Astrocyte of the spinal cord (primary cell): ENCODE measurements at places on chromosomes 4 and X.

DNA sequence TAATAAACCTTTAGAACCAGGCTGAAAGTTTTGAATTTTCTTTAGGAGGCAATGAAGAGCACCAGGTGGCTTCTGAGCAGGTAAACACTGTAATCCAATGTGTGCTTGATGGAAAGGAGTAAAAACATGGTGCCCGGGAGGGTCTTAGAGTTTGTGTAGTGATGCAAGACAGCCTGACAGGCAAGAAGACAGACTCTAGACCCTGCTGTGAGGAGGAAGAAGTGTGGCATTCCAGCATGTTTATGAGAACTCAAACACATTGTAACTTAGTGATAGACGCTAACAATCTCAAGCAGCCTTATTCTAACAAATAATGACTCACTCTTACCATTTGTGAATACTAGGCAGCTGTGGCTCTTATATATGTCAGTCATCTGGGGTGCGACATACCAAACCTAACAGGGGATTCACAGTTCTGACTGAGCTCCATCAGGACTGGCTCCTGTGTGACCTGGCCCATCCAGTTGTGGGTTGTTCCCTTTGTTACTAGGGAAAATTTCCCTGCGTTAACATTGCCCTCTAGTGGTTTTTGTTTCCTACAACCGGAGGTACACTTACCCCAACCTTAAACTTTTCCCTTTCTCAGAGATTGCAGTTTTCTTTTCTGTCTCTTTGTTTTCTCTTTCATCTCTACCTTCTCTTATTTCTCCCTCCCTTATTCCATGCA is 53.8 kb downstream of the VSIG4 start:
- DNase-seq: peak; percentile 36

DNA sequence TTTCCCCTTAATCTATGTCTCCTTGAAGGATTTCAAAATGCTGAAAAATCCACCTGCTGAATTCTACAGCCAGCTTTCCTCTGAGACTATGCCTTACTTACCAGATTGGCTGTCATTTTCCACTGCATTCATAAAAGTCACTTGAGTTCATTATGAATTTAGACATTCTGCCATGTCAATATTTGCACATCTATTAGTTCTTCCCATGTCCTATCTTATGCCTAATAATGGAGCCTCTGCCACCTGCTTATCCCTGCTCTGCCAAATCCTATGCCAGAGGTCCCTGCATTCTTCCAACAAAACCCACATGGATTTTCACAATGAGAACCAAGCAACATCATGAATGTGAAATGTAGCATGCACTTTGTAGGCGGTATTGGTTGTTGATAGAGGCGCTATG is 42.6 kb downstream of the GASK1B start:
- no peak for DNase-seq

DNA sequence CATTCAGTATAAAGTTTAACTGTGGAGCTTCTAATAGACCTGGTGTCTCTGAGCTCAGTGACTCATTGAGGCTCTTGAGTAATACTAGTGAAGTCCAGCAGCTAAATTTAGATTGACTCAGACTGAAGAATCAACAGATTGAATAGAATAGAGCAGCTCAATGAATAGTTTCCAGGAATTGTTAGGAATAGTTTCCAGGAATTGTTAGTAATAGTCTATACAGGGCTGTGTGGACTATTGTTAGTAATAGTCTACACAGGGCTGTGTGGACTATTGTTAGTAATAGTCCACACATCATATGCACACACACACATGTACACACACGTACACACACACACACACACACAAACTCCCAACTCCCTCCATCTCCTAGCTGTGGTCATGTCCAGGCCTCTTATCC is 3.0 kb downstream of the GIMD1 start:
- peak; percentile 92 for DNase-seq

- DNase-seq: no peak
Measured at GRCh38 chrX:13198056-13198761, 121.6 kb downstream of the ATXN3L start.

GRCh38 chr4:125801373-125801772 is 486.6 kb downstream of the FAT4 start:
- DNase-seq: peak; percentile 29

- DNase-seq: no peak
Measured at GRCh38 chr4:39850727-39851126, 127.0 kb downstream of the PDS5A start.

GRCh38 chr4:31655328-31655727 is 935.2 kb downstream of the PCDH7 start:
- DNase-seq: peak; percentile 34

DNA sequence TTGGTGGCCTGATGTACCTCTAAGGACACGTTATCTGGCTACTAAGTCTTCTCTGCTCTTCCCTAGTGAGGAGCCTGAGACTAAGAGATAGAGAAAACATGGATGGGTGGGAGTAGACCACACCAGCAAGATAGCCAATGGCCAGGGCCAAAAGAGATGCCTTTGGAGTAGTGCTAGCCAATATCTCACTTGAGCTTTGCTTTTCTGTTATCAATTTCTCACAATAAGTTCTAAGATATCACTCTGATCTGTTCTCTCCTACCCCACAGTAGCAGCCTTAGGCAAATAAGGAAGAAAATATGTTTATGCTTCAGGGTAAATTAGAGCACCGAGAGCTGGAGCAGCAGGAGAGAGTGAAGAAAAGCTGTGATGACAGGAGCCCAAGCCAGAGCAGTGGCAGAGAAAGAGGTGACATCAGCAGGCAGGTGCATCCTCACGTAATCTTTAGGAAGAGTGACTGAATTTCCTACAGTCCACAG is 343.9 kb upstream of the NOCT start:
- no peak for DNase-seq

DNA sequence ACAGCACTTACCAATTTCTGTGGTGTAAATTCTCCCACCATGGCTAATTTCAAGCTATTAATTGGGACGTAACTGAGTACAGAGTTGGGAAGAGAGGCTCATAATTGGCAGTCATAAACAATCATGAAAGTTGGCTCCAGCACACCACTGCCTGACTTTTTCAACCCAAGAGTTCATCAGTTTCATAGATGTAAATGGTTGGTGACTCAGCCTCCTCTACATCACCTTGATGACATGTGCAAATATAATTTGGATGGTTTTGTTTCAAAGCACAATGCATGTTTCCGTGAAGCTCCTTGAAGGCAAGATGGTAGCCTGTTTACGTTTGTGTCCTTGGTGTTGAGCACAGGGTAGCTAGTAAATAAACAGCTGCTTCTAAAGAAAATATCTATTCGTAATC is 235.1 kb downstream of the LDB2 start:
- no peak for DNase-seq

GRCh38 chrX:9829308-9830267 is 43.4 kb downstream of the SHROOM2 start:
- peak; percentile 86 for DNase-seq

GRCh38 chr4:38949411-38950051 is 81.9 kb downstream of the FAM114A1 start:
- DNase-seq: peak; percentile 67

DNA sequence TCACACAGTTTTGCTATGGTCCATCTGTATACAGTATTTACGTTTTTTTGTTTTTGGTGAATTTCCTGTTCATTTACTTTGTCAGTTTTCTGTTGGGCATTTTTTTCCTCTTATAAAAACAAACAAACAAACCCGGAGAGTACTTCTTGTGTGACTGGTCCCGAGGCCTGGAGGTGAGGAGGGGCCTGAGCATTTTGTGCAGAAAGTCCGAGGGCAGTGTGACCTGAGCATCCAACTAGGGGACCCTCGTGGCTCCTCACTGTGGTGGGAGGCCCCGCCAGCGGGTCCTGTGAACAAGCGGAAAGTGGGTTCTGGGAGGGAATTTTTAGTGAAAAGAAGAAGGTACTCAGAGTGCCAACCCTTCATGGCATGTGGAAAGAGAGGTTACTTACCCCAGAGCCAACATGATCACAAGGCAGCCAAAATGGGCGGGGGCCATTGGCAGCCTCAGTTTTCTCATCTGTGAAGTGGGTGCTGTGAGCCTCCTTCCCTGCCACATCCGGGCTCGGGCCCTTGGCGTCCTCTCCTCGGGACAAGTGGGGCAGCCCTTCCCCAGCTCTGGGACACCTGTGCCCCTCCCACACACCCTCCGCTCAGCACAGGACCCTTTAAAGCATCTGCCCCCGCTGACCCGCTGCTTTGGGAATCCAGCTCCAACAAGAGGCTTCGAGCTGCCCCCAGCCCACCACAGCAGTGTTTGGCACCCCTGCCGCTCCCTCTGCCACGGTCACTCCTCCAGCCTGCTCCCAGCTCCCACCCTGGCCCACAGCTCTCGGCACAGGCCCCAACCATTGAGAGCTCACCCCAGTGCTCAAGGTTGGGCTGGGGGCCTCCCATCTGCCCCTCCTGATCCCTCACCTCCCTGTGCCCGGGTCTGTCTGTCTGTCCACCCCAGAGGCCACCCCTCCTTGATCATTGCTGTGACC is 22.8 kb upstream of the GPR78 start:
- no peak for DNase-seq

GRCh38 chr4:15295421-15296162 is 132.2 kb upstream of the C1QTNF7 start:
- peak; percentile 12 for DNase-seq

DNA sequence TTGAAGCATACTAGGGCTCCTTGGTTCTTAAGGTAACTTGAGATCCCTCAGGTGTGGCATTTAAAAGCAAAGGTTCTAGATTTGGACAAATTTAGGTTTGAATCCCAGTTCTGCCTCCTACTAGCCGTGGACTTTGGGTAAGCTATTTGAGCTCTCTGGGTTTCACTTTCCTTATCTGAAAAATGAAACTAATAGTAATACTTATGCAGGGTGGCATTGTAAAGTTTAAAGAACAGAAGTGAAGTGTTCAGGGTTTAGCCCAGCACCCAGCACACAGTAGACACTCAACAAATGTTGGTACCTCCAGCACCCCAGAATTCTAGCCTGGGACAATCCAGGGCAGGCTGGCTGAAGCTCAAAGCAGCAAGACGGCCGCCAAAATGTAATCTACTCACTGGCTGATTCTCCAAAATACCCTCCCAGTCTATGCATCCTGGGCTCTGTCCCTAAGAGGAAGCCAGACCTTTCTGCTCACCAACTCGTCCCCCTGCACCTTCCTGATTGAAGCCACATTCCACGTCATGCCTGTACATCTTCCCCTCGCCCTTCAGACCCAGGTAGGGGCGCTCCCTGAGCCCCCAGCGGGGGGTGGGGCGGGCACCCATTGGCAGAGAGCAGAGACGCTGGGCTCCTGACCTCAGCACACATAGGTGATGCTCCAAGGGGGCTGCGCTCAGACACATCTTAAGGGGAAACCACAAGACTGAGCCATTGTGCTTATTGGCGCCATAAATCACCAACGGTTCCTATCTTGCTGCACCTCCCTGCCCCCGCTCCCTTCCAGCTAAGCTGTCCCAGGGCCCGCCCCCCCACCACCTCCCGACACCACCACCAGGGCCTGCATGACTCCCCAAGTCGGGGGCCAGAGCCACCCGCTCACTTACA is 160.6 kb downstream of the BCOR start:
- no peak for DNase-seq

- DNase-seq: no peak
Measured at GRCh38 chr4:184695178-184695896, 38.6 kb downstream of the CENPU start.

DNA sequence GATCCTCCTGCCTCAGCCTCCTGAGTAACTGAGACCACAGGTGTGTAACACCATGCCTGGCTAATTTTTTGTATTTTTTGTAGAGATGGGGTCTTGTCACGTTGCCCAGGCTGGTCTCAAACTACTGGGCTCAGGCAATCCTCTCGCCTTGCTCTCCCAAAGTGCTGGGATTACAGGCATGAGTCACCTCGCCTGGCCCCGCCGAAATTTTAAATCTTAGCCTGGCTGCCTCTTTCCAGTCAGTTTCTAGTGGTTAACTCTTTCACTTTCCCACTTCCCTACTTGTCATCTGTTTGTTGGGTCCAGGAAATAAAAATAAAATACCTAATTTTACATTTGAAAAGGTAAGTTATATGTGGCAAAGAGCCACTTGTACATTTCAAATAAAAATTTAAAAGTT is 62.4 kb downstream of the TMEM165 start:
- peak; percentile 40 for DNase-seq

- DNase-seq: no peak
Measured at GRCh38 chr4:2871911-2872310, 28.3 kb downstream of the ADD1 start.

- no peak for DNase-seq
Measured at GRCh38 chr4:14943749-14944148, 58.5 kb upstream of the CPEB2 start.

DNA sequence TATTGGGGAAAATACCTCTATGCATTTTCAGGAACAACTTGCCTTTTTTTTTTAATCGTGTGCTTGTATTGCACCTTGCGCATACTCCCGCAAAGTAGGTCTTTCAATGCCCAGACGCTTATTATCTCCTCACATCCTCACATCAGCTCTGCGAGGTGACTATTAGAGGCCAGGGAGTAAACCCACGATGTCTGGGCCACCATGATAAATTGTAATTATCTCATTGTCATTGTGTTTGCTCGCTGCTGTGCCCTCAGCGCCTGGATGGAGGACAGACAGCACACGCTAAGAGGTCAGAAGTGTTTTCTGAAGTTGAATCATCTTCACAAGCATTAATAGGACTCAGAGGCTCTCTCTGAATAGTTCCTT is 1.0 kb upstream of the RELL1 start:
- DNase-seq: no peak

GRCh38 chr4:18975916-18976808 is 954.6 kb upstream of the LCORL start:
- no peak for DNase-seq

DNA sequence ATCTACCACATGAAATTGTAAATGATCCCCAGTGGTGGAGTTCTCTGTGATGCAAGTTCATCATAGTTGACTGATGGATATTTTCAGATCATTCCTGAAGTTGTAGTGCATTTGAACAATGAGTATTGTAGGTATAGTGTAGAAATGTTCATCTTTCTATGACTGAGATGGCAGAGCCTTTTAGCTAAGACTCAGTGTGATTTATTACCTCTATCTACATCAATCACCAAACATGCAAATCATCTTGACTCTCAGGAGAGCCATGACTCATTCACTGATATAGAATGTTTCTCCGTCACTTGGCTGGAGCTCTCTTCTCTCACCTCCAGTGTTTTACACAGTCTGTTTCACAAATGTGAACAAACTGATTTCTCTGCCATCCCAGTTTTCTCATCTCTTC is 392.6 kb downstream of the IL1RAPL1 start:
- no peak for DNase-seq

DNA sequence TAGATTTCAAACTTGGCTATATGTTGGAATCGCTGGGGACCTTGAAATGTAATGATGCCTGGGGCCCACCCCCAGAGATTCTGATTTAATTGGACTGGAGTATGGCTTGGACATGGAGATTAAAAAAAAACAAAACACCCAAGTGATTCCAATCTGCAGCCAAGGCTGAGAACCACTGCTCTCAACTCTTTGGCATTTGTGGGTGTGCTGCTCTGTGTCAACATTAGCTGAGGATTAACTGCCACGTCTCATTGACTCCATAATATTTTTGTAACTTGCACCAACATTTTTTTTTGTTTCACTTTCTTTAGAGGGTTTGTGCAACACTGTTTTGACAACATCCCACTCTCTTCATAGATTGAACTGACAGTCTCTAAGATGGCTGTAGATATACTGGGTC is 41.1 kb upstream of the PDK3 start:
- no peak for DNase-seq

GRCh38 chr4:20086799-20087521 is 164.7 kb upstream of the SLIT2 start:
- DNase-seq: no peak
